Stimulated activated CD4-positive, alpha-beta T cell treated with anti-CD3 and anti-CD28 coated beads, TNF-alpha, amount 100 ng/mL, for 1 hour (primary cell): ENCODE measurements at places on chromosomes 1 and 21.

- no peak for DNase-seq
Observed at GRCh38 chr1:115057661-115058254, 28.1 kb downstream of the TSHB start.

- no peak for DNase-seq
Observed at GRCh38 chr21:26130249-26130881, 40.2 kb downstream of the APP start.

GRCh38 chr1:6266641-6267040 lies 5.7 kb upstream of the GPR153 start:
- no peak for DNase-seq

GRCh38 chr1:992362-992761 lies 7.5 kb downstream of the HES4 start:
- no peak for DNase-seq

- DNase-seq, result no peak
Observed at GRCh38 chr1:27539901-27540861, 50.2 kb upstream of the WASF2 start.

GRCh38 chr1:94434365-94435045 lies 16.3 kb downstream of the ABCD3 start:
- DNase-seq, result no peak

DNA sequence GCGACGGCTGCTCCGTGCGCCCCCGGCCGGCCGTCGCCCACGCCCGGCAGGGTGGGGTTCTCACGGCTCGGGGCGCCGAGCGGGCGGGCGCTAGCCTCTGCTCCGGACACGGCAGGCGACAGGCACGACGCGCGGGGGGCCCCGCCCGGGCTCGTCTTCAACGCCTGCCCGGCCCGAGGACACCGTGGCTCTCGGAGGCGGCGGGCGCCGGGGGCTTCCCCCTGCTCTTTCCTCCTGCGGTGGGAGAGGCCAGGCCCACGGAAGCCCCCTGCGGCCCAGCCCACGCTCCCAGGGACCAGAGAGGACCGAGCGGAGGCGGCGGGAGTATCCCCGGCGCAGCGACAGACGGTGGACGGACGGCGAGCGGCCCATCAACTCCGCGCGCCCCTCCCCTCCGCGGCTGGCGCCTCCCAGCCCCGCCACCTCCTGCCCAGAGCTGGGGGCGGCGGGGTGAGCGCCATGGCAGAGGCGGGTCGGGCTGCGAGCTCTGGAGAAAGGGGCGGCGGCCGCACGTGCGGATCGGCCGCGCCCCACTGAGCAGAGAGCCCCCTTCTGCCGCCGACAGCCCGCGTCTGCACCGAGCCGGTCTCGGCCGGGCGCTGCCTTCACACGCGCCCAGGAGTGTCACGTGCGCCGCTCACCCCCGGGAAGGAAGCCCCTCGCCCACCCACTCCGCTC lies at the start of the genes SHE and TDRD10:
TSS of gene SHE (minus strand) at position 347 of the 678 bp plus-strand sequence. CDS start 386 bp downstream, outside the sequence.
TSS of gene TDRD10 (plus strand) at position 154 of the 678 bp plus-strand sequence. CDS start 4,685 bp downstream, outside the sequence.
- no peak for DNase-seq

DNA sequence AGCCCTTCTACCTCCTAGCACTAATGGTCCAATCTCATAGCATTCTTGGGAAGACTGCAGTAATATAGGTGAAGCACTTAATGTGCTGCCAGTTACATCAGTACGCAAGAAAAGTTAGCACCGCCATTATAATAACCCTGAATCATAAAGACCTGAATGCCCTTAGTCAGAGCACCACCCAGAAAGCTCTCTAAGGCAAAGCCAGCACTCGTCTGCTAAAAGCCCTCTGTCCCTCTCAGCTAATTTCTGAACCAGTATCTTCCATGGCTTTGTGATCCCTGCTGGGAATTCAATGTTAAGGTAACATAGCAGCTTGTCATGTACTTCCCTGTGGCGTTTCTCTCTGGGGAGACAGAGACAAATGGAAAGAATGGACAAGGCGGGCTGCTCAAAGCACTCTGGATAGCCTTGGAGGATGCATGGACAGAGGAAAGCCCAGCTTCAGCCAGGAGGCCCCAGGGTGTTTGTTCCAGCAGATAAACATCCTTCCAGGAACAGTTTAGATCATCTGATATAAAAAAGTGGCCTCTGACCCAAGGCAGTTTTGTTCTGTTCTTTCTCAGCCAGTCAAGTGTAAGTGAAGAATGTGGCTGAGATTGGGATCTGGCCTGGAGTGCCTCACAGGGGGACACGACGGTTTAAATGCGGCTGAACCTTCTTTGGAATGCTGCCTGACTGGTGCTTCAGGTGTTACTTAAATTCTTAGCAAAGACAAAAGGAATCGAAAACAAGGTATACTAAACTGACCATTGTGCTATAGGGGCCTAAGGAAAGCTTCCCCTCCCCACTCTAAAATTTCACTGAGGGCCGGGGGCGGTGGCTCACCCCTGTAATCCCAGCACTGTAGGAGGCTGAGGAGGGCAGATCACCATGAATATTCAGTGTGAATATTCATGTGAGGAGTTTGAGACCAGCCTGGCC lies 58.1 kb upstream of the VTCN1 start:
- DNase-seq, result no peak

- DNase-seq, result no peak
Observed at GRCh38 chr1:193730017-193730416, 543.6 kb upstream of the B3GALT2 start.
